Hematopoietic multipotent progenitor cell treated with erythropoietin and hydrocortisone succinate and interleukin-3 and kit ligand, for 6 days (in vitro differentiated cells): ENCODE measurements at places on chromosomes 3 and 15.
A peak's percentile ranks its signal among the peaks of the same experiment; 100 is the strongest.

- DNase-seq: peak; percentile 83
These were observed 20.3 kb downstream of the FAM98B start for GRCh38 chr15:38474155-38474757.

- DNase-seq: peak; percentile 67
These were observed 165.8 kb upstream of the SLC2A2 start for GRCh38 chr3:171192176-171192854.

DNA sequence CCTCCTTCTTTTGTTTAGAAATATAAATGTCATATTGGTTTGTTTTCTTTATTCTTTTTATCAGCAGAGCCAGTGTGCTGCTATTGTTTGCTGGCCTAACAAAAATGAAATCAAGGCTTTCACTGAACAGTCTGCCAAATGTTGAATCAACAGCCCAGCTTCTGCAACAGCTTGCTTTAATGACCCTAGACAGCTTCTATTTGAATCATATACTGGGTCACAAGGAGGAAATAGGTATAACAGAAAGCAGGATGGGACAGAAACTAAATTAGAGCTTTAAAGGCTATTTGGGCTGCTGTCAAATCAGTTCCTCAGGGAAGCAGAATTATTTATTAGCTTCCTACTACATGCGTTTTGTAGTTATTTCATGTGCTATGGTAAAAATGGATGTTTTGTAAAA is 12.1 kb upstream of the DNAJC13 start:
- no peak for DNase-seq

GRCh38 chr15:63135281-63135680 is 13.6 kb downstream of the LACTB start:
- no peak for DNase-seq

GRCh38 chr3:56693750-56694149 is 10.7 kb upstream of the TASOR start:
- no peak for DNase-seq

- DNase-seq: no peak
These were observed 11.6 kb downstream of the PHLDB2 start for GRCh38 chr3:111870620-111871019.

DNA sequence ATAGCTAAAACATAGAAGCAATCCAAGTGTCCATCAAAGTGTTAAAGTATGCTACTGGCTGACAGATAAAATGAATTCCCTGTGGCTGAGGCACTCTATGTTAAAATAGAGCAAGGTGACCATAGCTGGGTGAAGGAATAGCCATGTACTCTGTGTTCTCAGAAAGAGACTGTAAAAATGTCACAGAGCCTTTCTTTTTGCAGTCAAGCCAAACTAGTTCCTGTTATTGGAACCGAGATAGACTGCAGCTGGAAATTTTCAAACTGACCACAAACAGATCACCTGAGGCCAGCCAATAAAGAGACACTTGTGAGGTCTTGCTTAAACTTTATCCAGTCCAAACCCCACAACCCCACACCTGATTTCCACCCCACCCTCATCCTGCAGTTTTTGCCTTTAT is 422.8 kb upstream of the NAALADL2 start:
- DNase-seq: peak; percentile 35

GRCh38 chr15:77187751-77188464 is 117.0 kb upstream of the TSPAN3 start:
- DNase-seq: peak; percentile 55

- no peak for DNase-seq
These were observed 30.0 kb downstream of the HMCES start for GRCh38 chr3:129308636-129309035.

- no peak for DNase-seq
These were observed 242.1 kb downstream of the ZIC1 start for GRCh38 chr3:147651107-147651778.

DNA sequence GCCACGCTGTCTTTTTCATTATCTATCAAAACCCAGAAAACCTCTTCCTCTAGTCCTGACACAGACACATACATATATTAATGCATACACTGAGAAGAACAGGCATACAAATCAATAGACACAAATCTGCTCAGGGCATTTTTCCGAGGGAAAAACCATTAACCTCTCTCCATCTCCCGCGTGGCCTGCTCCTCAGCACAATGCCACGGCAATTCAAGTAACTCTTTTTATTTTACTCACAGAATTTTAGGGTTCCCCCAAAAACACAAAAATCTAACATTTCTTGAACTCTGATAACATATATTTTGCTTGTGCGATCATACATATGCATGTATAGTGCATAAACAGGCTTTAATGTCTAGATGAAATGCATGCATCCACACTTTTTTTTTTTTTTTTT is 110.8 kb upstream of the NSMCE3 start:
- DNase-seq: no peak

DNA sequence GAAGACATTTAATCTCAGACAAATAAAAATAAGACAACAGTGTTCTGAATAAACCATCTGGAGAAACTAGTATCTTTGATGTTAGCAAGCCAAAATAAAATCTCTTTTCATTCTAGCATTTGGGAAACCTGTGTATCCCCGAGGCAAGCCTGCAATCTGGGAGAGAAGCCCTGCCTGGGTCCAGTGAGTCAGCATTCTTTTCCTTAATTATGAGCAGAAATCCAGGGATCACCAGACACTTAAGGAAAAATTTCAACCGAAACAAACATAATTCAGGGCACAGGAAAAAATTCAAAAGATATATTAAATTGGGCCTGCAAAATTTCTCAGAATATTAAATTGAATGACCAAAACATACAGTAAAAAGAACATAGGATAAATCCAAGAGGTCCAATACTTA is 4.2 kb downstream of the NCBP2 start:
- DNase-seq: no peak

GRCh38 chr15:98530570-98530969 is 117.8 kb upstream of the IGF1R start:
- DNase-seq: no peak

- peak; percentile 74 for DNase-seq
These were observed 471.8 kb downstream of the MFSD1 start for GRCh38 chr3:159273608-159274007.

DNA sequence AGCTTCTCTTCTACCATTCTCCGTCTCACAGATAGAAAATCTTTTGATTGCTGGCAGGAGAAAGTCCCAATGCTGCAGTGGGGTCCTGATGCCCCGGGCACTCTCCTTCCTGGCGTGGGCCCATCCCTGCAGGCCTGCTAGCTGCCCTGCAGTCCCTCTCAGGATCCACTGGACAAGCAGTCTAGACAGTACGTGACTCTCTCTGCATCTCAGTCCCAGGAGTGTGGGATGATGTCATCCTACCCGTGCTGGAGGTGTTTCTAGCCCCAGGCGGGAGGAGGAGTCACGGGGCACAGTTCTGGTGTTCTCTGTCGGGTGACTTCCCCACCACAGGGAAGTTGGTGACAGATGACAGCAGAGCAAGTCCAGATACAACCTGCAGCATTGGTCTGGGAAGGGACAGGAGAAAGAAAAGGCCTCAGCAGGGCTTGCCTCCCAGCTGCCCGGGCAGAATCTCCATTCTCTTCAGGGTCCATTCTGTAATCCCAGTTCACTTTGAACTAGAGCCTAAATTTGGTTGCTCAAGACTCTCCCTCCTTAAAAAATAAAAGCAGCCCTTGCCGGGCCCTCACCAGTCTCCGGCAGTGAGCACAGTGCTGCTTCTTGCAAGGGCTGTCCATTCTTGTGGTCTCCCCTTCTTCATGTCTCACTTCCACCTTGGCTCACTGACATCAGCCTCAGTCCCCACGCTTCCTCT is 30.6 kb downstream of the SLC28A1 start:
- DNase-seq: peak; percentile 16

- DNase-seq: no peak
These were observed 195.9 kb upstream of the TBC1D5 start for GRCh38 chr3:17938313-17938712.

DNA sequence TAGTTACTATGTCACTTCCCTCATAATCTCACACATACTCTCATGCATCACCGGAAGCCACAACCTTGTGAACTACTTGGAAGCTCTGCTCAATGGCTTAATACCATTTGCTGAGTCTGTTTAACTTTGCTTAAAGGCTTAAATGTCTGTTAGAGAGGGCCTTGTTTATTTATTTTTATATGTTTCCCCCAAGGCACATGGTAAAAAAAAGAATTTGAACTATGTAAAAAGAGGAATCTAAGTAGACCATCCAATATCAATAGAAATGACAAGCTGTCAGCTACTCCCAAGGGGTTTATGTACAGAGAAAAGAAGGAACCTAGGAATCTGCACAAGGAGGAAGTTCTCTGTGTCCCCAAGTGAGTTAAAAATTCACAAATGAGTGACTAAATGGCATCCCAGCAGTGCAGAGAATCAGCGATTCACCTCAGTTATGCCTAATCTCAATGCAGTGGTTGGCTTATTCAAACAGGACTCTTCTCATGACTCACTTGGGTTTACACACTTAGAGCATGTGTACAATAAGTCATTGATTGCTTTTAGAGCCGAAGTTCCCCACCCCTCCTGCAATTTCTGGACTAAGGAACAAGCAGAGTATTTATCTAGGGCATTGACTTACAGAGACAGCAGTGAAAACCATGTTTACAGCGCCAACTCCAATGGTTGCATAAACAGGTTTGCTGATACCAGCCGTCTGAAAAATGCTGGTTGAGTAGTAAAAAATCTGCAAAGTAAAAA is 24.4 kb downstream of the SLC2A2 start:
- DNase-seq: no peak

DNA sequence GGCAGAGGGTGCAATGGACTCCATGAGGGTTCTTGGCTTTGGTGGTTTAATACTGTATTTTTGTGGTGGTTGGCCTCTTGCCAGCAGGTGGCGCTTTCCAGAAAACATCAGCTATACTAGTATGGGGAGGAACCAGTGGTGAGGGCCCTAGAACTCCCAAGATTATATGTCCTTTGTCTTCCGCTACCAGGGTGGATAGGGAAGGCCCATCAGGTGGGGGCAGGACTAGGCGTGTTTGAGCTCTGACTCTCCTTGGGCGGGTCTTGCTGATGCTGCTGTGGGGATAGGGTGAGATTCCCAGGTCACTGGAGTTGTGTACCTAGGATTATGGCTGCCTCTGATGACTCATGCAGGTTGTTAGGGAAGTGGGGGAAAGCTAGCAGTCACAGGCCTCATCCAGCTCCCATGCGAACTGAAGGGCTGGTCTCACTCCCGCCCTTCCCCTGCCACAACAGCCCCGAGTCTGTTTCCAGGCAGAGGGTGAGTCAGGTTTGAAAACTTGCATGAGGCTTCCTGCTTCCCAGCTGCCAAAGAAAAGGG is 357.7 kb downstream of the OTOL1 start:
- peak; percentile 57 for DNase-seq

DNA sequence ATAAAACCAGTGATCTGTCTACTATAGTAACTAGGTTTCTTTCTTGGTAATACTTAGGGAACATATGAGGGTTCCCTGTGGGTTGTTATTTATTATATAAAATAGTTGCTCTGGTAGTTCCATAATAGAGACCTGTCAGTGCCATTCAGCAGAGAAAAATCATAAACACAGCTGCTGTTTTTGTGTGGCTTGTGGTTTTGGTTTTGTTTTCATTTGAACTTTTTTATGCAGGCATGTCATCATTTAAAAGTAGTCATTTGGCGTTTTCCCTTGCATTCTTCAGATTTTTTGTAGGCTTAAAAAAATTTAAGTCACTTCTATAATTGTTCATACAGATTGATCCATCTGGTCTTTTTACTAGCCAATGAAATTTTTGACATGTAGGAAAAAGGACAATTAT is 47.9 kb downstream of the PIK3CA start:
- no peak for DNase-seq

- no peak for DNase-seq
These were observed 89.7 kb upstream of the GK5 start for GRCh38 chr3:142315083-142315482.

- DNase-seq: peak; percentile 60
These were observed at the start of gene KY for GRCh38 chr3:134650431-134651346. KY (minus strand) TSS chr3:134651022; CDS start chr3:134650960, 62 bp downstream.

- no peak for DNase-seq
These were observed 66.0 kb upstream of the BLM start for GRCh38 chr15:90650956-90651689.

DNA sequence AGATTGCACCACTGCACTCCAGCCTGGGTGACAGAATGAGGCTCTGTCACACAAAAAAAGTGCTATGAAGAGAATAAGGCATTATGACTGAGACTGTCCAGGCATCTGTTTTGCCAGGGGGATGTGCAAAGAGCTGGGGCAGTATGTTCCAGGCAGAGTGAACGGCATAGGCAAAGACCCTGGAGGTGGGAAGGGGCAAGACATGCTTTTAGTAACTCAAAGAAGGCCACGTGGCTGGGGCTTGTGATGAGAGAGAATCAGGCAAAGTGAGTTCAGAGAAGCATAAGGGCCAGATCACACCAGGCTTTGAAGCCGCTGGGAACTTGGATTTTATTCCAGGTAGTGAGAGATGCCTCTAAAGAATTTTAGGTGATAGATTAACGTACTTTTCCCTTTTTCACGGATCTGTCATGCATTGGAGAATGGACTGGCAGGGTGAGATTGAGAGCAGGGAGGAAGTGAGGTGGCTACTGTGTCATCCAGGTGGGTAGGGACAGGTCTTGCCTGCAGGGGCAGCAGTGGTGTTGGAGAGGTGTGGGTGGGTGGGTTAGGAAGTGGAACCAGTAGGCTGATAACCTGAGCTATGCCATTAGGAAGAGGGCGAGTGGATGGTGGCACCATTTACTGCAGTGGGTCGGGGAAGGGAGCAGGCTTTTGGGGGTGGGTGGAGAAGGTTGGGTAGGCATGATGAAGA is 31.7 kb downstream of the ATP2B2 start:
- DNase-seq: no peak

DNA sequence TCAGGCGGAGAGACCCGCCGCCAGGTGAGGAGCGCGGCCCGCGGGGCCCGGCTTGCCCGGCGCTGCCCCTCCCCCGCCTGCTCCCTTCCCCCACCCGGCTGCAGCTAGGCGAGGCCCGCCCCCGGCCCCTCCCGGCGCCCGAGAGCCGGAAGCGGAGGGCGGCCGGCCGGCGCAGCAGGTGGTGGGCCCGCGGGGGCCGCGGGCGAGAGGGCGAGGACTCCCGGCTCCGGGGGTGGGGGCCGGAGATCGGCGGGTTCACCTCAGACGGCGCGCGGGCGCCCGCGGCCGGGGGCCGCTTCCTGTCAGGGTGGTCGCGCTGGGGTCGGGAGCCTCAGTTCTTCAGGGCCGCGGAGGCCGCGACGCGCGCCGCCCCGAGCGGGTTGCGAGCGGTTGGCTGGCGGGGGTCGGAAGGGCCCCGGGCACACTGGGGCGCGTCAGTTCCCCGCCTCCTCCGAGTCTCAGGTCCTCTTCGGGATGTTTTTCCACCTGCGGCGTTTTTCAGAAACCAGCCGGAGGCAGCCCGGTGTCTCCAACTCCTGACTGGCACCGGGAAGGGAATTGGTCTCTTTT is 395 bp downstream of the ZFAND6 start:
- DNase-seq: peak; percentile 48

- DNase-seq: no peak
These were observed 54.1 kb downstream of the DCAF1 start for GRCh38 chr3:51445544-51446280.

- DNase-seq: no peak
These were observed 39.6 kb downstream of the TLE3 start for GRCh38 chr15:70057931-70058641.

GRCh38 chr15:92625251-92625980 is 30.2 kb downstream of the FAM174B start:
- DNase-seq: no peak
